ENCODE measurements at places on chromosomes 4 and X.
A peak's percentile ranks its signal among the peaks of the same experiment; 100 is the strongest.

GRCh38 chrX:40945361-40945713 lies 139.9 kb upstream of the USP9X start:
- DNase-seq = peak; percentile 44

GRCh38 chr4:122914292-122914904 lies 8.0 kb downstream of the NUDT6 start:
- peak; percentile 71 for DNase-seq

DNA sequence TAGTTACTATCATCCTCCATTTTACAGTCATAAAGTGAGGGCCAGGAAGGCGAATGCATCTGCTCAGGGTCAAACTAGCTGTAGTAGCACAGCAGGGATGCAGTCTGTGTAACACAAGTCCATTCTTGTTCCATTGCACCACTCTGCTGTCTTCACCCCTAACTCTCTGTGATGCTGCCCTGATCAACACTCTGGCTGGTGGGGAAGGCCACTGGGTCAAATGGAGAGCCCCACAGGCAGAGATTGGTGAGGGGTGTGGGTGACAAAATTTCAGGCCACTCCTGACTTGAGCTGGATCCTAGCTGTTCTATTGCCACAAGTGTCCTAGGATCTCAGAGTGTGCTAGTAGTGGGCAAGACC lies 136.5 kb downstream of the PJA1 start:
- no peak for DNase-seq

DNA sequence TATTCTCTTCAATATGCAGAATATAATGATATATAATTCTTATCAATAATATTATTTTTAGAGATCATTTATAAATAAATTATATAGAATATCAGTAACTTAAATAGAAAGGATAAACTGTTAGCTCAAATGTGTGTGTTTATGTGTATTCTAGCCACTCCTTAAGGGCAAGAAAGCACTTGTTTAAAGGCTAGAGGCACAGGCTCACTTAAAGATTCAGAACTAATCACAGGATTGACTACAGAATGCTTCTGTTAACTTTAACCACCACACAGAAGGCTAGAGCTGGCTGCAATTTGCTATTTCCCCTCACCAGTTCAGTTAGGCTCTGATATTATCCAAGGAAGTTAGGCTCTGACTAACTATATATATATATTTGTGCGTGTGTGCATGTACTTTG lies 69.6 kb downstream of the TBCK start:
- DNase-seq = no peak

DNA sequence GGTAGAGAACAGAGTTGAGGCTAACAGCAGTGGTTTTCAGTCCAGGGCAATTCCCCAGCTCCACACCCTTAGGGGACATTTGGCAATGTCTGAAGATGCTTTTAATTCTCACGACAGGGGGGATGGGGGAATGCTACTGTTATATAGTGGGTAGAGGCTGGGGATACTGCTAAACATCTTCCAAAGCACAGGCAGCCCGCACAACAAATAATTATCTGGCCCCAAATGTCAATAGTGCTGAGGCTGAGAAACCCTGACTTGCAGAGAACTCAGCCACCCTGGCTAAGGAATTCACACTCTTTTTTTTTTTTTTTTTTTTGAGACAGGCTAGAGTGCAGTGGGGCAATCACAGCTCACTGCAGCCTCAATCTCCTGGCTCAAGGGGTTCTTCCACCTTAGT lies 60.6 kb downstream of the POLR2B start:
- no peak for DNase-seq

GRCh38 chrX:20306668-20307067 lies 40.0 kb upstream of the RPS6KA3 start:
- DNase-seq = no peak

DNA sequence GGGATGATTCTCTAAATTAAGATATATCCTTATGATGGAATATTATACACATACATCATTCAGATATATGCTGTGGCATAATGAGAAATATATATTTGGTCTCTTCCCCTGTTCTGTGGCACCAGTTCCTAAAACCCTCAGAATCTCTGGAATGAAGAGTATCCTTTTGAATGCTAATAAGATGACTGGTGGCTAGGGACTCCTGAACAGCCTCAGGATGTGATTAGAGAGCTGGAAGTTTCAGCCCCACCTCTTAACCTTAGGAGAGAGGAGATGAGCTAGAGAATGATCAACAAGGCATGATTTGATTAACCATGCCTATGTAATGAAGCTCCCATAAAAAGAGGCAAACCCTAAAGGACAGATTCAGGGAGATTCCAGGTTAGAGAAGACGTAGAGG lies 632.0 kb downstream of the IQCM start:
- DNase-seq = no peak

DNA sequence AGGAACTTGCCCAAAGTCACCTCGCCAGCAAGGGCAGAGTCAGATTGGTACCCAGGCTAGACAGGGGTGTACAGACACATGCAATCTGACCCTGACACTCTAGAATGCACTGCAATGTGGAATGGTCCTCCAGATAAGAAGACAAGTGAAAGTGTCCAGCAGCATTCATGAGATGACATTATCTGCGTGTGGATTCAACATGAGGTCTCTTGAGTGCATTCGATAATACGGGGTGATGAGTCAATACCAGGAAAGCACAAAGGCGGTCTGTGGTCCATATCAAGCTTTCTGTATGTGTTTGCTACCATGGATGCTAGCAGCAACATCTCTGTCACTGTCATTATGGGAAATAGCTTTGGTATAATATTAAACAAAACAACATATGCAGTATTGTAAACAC lies 6.8 kb upstream of the XAGE3 start:
- DNase-seq = no peak

DNA sequence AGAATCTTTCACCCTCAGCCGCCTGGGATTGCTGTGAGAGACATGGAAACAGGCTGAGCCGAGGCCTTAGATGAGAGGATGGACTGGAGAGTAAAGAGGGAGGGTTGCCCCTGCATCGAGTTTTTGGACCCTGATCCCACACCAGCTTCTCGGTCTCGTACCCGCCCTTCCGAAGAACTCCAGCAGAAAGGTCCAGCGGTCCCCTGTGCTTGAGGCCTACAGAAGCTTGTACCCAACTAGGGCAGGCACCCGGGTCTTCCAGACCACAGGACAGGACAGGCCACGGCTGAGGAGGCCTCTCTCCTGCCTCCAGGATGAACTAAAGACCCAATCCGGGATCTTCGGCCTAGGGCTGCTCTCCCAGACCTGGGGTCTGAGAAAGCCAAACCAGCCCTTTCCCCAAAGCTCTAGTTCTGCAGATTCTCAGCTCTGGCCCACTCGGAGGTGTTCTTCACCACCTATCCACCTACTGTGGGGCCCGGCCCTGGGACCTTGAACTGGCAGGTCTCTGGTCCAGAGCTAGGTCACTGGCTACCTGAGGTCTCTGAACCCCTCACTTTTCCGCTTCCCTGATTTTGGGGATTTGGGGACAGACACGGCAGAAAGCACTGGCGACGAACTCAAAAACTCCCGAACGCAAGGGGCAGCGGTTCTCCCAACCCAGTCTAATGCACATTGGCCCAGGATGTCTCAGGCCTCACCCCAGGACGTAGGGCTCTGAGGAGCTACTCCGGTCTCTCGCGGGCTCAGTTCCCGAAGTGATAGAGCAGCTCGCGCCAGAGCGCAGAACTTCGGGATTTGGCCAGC lies 1.1 kb downstream of the NKX3-2 start:
- peak; percentile 34 for DNase-seq

- no peak for DNase-seq
Observed at GRCh38 chr4:7854216-7854615, 85.4 kb downstream of the AFAP1 start.

DNA sequence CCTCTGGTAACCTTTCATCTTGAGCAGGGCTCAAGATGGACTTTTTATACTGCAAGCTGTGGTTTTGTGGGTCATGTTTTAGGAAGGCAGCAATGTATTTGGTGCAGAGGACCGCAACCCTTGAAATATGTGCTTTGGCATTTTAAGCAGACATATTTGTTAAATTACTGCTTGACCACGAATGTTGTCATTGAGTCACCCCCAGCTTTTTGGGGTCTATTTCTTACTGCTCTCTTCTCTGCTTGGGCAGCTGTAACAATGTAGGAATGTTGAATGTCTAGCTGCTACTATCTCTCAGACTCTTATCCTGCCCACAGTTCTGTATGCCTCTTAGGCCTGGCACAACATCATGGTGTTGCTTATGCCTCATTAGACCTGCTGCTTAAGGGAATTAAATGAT lies 6.0 kb downstream of the RBPJ start:
- DNase-seq = no peak

DNA sequence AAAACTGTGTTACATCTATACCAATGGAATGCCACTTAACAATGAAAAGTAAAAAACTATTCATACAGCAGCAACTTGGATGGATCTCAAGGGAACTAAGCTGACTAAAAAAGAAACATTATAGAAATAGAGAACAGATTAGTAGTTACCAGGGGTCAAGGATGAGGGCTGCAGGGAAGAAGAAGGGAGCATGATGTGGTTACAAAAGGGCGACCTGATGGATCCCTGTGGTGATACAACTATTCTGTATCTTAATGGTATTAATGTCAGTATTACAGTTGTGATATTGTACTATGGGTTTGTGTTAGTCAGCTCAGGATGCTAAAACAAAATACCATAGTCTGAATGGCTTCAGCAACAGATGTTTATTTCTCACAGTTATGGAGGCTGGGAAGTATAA lies 190.7 kb downstream of the ZNF674 start:
- DNase-seq = no peak

DNA sequence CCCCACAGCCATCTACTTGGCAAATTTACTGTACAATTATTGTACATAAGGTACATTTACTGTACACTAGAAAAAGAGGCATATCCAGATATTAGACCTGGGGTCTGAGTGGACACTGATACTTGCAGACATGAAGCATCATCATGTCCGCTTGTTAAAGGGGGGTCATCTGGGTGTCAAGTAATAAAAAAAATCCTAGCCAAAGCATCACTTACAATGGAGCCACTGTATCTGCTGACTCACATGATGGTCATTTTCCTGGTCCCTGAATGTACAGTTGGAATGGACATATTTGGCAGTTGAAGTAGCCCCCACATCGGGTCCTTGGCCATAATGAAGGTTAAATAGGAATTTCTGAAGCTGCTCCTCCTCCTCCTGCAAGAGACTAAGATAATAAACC lies 228.8 kb downstream of the THOC2 start:
- no peak for DNase-seq

- peak; percentile 43 for DNase-seq
Observed at GRCh38 chr4:70992391-70992881, 1.0 kb upstream of the DCK start.

- no peak for DNase-seq
Observed at GRCh38 chrX:42128020-42128419, 204.7 kb upstream of the CASK start.

- no peak for DNase-seq
Observed at GRCh38 chr4:39568805-39569204, 41.6 kb upstream of the UGDH start.

GRCh38 chr4:51942108-51942832 lies 77.9 kb downstream of the LRRC66 start:
- no peak for DNase-seq

- no peak for DNase-seq
Observed at GRCh38 chr4:110442309-110442708, 33.6 kb upstream of the ENPEP start.

GRCh38 chrX:139924696-139925095 lies 8.2 kb downstream of the ATP11C start:
- no peak for DNase-seq

DNA sequence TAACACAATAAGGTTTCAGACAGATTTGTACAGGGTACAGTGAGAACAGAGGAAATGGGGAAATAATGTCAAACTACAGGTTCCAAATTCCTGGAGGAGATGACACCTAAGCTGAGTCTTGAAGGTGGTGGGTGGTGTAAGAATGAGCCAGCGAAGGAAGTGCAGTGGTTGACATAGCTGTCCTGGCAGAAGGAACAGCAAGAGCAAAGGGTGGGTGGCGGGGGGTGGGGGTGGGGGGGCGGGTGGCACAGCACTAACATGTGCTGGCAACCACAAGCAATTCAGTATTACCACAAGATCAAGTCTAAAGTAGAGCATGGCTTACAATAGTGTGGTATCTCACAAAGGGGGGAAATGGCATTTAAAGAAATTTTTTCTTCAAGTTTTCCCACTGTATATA lies 13.1 kb upstream of the G3BP2 start:
- peak; percentile 42 for DNase-seq

- DNase-seq = no peak
Observed at GRCh38 chr4:39526765-39527295, 409 bp downstream of the UGDH start.

- DNase-seq = peak; percentile 61
Observed at GRCh38 chr4:133146574-133147241, 2.4 kb upstream of the PCDH10 start.

- DNase-seq = no peak
Observed at GRCh38 chrX:17441965-17442364, 67.0 kb downstream of the NHS start.

GRCh38 chr4:144499777-144500176 lies 146.2 kb upstream of the HHIP start:
- no peak for DNase-seq

- peak; percentile 76 for DNase-seq
Observed at GRCh38 chrX:13091111-13091765, 46.8 kb upstream of the FAM9C start.

- no peak for DNase-seq
Observed at GRCh38 chr4:26185436-26185835, 135.4 kb upstream of the RBPJ start.

DNA sequence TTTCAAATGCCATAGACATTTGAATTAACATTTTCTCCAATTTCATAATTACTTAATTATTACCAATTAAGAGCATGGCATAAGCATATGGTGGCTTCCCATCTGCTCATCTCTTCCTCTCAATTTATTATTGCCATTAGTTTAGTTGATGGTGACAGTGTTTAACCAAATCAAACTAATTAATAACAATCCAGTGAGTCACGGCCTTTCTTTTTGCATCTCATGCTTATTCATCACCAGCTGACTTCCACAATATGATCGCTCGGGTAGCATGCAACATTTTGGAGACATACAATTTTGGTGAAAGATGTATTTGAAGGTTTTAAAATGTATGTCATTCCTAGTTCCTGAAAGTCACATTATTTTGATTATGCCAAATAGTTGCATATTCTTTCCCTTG lies 172.8 kb upstream of the TACR3 start:
- DNase-seq = no peak

DNA sequence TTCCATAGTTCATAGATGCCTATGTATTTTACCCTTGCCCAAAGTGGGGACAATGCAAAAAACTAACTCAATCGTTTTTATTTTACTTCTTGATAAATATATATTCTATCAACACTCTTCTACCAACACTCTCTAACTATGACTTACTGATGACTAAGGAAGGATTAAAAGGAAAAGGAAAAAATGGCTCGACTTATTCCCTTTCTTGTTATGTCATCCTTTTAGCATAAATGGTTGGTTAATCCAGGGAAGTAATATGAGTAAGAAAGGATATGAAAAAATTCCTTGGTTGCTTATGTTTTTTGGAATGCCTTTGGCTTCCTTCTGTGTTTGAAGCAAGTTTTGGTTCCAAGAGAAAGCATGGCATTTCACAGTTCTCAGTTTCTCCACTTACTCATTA lies 1087.1 kb downstream of the C4orf33 start:
- no peak for DNase-seq

Measured in hematopoietic multipotent progenitor cell treated with erythropoietin and hydrocortisone succinate and interleukin-3 and kit ligand, for 4 days (in vitro differentiated cells).